Uterus (tissue), 4 donors: ENCODE measurements at places on chromosomes 6 and 20. TPM values are rescaled to one million over a fixed set of nuclear protein-coding genes. Genes with fewer than 3 reads are reported as not detected.
A peak's percentile ranks its signal among the peaks of the same experiment; 100 is the strongest.

DNA sequence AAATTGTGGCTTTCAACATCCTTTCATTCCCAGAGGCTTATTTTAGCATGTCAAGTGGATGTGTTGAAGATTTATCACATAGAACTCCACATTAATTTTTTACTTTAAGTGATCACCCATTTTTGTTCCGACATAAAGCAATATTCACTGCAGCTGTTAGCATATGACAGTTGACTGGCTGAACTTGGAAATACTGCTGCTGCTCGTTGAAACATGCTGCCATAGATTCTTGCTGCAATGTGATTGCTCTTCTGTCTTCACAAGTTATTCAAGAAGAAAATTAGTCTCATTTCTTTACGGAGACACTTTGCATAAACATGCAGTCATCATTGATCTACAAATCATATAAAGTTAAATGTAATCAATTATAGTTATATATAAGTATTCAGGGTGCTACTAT lies 248.4 kb downstream of the SAMD5 start:
- DNase-seq, result no peak

GRCh38 chr6:161270116-161270515 lies 3.7 kb downstream of the AGPAT4 start:
- no peak for DNase-seq

- no peak for DNase-seq
These were observed 352.6 kb downstream of the RIMS1 start for GRCh38 chr6:72238900-72239299.

GRCh38 chr6:11575408-11576033 lies 38.0 kb downstream of the TMEM170B start:
- peak; percentile 51 for DNase-seq

GRCh38 chr6:88804701-88805100 lies 158.7 kb downstream of the RNGTT start:
- DNase-seq, result no peak

- no peak for DNase-seq
These were observed 158.3 kb downstream of the ZFP64 start for GRCh38 chr20:52033313-52033712.

DNA sequence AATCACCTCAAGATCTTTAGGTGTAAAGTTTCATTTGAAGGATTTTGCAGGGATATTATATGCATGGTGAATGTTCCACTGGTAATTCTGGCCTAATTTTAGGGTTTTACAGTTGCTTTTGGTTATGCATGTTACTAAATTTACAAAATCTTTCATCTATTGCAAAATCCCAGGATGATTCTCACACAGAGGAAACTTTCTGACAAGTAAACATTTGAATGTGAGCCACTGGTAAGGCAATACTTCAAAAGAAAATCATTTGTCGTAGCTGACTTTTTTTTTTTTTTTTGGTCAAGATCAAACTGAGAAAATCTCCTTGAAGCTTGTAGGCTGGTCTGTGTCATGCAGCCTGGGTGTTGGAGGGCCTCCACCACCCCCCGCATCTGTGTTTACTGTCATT lies 141.9 kb upstream of the EXOC2 start:
- DNase-seq, result no peak

DNA sequence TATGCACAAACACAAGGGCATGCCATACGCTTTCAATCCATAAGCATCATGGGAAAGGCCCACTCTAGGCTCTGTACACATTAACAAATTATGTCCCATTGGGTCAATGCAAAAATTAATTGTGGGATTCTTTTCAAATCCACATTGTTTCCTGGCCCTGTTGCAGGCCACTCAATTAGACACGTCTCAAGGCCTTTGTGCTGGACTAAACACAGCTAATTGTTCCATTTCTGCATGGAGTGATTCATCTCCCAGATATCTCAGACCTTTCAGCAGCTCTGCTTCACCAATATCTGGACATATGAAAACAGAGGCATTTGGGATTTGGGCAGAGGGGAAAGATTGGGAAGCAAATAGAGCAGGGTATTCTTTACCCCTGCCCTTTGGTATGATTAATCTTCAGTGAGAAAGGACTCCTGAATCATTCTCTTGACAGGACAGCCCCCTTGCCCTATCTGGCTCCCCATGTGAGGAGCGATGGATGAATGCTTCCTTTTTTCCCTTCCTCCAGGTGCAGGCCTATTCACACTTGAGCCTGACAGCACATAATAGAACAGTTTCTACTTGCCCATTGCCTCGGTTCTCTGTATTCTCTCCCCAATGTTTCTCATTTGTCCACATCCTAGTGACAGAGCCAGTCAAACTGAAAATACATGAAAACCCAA lies 547.6 kb downstream of the HAO1 start:
- DNase-seq, result no peak

GRCh38 chr20:6657111-6657510 lies 110.4 kb upstream of the BMP2 start:
- no peak for DNase-seq

DNA sequence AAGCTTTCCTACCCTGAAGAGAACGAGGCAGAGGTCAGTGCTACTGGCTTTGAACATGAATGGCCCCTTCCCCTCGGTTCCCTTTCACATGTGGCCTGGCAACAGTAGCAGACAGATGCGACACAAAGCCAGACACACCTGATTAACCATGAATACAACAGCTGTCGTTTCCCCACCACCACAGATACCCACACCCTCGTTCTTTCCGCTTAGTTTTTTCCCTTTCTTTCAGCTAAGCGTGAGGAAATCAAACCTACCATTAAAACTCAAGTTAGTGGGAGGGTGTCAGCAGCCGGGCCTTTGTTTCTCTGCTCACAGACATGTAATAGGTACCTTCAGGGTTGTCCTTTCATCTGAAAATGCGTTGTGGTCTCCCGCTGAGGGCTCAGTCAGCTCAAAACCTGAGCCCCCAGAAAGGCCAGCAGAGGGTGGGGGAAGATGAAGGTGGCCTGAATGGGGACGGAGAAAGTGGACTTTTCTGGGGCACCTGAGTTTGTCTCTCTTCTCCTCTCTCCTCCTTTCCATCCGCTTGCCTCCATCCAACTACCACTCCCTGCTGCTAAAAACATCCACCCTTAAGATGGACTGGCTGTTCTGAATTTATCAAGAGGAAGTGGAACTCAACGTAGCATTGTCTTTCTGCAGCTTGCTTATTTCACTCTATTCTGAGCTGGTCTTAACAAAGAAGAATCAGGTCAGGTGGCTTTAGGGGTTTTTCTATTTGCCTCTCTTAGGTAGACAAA lies 516.6 kb upstream of the JARID2 start:
- no peak for DNase-seq

GRCh38 chr6:131317516-131317915 lies 182.2 kb downstream of the AKAP7 start:
- DNase-seq, result no peak

DNA sequence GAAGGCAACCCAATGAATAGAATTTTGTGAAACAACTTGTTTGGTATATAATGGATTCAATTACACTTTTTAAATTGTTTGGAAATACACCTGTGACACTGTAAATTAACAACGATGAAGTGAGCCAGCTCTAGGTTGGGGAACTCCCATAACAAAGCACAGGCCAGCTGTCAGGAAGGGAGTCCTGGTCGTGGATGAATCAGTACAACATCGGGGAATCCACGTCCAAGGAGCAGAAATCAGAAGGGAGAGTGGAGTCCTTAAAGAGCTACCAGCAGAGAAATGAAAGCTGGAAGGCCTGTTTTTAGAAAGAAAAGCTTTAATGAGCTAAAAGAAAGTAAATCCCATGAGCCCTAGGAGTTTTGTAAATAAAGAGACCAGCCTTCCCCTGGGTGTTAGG lies 223.1 kb upstream of the SLC35B3 start:
- DNase-seq, result no peak

- DNase-seq, result peak; percentile 64
These were observed 50.5 kb upstream of the DST start for GRCh38 chr6:56693246-56693607.

DNA sequence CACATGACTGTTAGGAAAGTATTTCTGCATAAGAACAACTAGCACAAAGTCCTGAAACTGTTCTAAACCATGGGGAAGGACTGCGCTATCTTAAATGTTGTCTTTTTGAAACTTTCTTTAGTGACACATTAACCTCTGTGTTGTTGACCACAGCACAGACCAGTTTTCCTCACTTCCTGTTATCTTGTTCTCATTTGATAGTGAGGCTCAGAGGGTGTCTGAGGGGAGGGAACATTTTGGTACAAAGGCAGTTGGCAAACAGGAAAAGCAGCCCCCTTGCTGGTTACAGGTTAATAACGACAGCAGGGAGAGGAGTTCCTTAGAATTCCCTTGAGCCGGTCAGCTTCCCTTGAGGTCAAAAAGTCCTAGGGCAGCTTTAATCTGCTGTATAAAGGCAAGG lies 143.5 kb upstream of the BMP2 start:
- DNase-seq, result no peak

GRCh38 chr6:40343877-40344565 lies 243.1 kb downstream of the LRFN2 start:
- DNase-seq, result no peak

GRCh38 chr20:43726811-43727338 lies at the start of gene GTSF1L:
GTSF1L (minus strand) TSS chr20:43727002; CDS start chr20:43726694, 308 bp downstream.
- no peak for DNase-seq

- peak; percentile 88 for DNase-seq
These were observed 31.7 kb downstream of the C20orf173 start for GRCh38 chr20:35497780-35498189.

Gene BMP5
- 0.41 TPM for total RNA-seq

Gene FBXO30
- total RNA-seq, result 18.1 TPM

Gene SLC2A10
- 1.3 TPM for total RNA-seq

Gene CFAP206
- total RNA-seq, result 0.52 TPM

Gene HMGN3
- total RNA-seq, result 45.1 TPM

Gene FGD2
- total RNA-seq, result 12.7 TPM

Gene SIGLEC1
- total RNA-seq, result 2.5 TPM

Gene BCAS4
- 3.5 TPM for total RNA-seq

Gene DPPA5
- not detected for total RNA-seq

Gene RGS17
- 0.88 TPM for total RNA-seq

Gene CALHM4
- not detected for total RNA-seq
